Fibroblast of skin of left quadriceps (primary cell): ENCODE measurements at places on chromosomes 6 and 20.

GRCh38 chr6:42025066-42025844 is 25.1 kb upstream of the TAF8 start:
- no peak for DNase-seq

GRCh38 chr6:132708771-132709170 is 5.1 kb downstream of the VNN1 start:
- no peak for DNase-seq

DNA sequence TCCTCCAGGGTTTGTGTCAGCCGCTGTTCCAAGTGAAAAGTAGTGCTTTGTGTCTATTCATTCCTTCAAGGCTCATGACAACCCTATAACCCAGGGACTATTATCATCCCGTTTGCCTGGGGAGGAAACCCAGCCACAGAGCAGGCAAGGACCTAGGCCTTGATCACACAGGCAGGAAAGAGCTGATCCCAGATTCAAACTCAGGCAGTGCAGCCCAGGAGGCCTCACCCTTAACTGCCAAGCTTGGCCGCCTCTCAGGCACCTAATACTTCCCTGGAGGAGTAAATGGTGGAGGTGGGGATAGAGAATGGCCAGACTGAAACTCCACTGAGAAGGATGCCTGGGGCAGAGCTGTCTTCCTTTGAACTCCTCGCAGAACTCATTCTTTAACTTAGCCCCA is 215.1 kb upstream of the QKI start:
- DNase-seq, result no peak

- DNase-seq, result no peak
Measured at GRCh38 chr6:136980070-136980469, 58.0 kb downstream of the SLC35D3 start.

DNA sequence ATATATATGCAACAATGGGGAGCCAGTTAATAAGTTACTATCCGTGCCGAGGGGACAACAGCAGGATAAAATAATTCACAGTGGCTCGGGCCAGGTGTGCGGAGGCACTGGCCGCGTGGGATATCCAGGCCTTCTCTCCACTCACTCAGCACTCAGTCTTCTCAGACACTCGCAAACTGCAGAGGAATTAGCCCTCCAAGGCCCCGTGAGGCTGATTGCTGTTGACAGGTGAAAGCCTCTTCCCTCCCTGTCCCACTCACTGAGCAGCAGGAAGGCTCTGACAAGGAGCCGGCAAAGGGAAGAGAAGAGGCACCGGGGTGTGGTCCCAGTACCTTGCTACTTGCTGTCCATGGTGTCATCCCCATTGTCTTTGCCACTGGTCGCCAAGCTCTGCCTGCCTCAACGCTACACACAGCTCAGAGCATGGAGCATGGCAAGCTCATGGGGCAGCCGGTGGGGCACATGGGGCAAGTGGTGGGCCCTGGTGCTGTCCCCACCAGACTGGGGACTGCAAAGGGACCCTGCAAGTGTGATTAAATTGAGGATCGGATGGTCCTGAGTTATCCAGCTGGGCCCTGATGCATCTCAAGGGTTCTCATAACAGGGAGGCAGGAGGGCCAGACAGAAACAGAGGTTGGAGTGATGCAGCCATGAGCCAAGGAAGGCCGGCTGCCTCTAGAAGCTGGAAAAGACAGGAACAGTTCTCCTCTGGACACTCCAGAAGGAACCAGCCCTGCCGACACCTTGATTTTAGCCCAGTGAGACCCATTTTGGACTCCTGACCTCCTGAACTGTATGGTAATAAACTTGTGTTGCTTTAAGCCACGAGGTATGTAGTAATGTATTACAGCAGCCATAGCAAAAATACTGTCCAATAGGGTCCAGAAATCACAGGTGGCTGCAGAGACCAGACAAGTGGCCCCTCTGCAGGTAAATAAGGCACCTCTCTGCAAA is 119.7 kb downstream of the PSMB1 start:
- DNase-seq, result no peak

DNA sequence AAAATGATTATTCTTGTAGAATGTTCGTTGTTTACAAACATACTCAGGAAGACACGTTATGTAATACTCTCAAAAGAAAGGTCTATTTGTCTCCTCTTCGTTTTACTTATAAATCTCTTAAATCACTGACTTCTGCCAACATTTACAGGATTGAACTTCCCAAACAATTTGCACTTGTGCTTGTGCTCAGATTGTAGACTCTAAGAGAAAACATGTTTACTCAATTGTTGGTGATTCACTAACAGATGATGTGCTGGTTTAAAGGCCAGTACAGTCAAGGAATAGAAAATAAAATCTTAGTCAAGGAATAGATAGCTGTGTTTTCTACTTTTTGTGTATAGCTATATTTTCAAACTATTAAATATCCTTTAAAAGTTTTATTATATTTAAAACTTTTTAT is 172.8 kb downstream of the GJA1 start:
- no peak for DNase-seq
